ENCODE measurements at places on chromosomes 13 and 19.

GRCh38 chr13:93740334-93740733, 513.7 kb downstream of the GPC6 start:
- DNase-seq, result no peak

- DNase-seq, result no peak
Observed at GRCh38 chr19:3179739-3180293, 1.2 kb downstream of the S1PR4 start.

DNA sequence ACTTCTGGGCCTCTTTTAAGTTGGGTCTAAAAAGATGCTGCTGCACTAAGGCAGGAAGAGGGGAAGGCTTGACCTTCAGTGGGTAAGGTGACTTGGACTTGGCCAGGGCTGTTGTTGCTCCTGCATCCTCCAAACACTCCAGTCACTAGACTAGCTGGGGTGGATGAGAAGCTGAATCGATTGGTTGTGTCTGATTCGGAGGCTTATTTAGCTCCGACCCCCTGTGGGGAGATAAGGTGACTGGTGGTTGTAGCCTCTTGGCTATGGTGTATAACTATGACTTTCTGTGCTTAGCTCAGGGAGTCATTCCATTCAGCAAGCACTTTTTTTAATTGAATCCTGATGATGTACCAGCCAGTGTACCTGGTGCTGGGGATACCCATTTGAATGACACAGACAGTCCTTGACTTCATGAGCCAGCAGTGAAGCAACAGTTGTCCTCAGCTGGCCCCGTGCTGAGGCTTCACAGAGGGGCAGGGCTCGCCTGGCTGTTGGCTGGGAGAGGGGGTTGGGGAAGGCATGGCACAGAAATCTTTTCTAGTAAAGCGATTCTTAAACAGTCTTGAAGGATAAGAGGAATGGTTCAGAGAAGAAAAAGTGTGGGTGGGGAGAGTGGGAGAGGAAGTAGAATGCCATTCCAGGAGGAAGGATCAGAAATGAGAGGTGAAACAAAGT, 9.9 kb downstream of the PCDH8 start:
- DNase-seq, result no peak

GRCh38 chr13:21556051-21556450, 47.9 kb downstream of the MICU2 start:
- DNase-seq, result peak; percentile 3

DNA sequence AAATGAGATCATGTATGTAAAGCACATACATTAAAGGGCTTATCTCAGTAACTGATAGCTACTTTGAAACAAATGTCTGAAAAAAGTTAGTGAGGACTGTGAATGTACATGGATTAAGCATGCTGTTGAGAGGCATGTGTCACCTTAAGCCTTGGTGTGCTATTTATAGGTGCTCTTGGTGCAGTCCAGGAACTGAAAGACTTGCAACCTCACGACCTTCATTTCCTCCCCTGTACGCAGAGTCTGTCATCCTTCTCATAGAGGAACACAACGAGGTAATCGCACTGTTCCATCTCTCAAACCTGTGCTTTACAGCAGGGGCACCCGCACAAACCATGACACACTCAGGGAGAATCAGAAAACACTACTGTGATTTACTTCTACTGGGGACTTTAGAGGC, 65.6 kb downstream of the UFM1 start:
- DNase-seq, result no peak
